ENCODE measurements at places on chromosomes 2 and 18.

- DNase-seq: no peak
These were observed 116.7 kb downstream of the LPIN1 start for GRCh38 chr2:11863103-11863502.

GRCh38 chr2:136310005-136310495 lies 192.1 kb upstream of the CXCR4 start:
- DNase-seq: no peak

- DNase-seq: no peak
These were observed 47.7 kb upstream of the WIPF1 start for GRCh38 chr2:174645296-174645695.

DNA sequence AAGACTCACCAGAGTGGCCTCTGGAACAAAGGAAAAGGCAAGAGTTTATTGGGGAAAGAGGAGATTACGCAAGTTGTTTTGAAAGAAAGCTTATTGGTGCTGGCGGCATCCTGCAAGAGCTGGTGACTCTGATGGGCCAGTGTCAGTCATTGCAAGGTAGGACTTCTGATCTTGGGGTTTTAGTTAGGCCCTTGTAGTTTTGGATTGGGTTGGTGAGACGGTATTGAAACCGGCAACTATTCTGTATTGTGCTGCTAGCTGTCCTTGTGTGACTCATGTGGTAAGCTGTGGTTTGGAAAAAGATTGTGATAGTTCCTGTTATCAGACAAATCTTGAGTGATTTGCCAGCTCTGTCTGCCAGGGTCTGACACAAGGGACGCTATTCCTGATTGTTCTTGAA lies 159.1 kb upstream of the PIEZO2 start:
- no peak for DNase-seq

DNA sequence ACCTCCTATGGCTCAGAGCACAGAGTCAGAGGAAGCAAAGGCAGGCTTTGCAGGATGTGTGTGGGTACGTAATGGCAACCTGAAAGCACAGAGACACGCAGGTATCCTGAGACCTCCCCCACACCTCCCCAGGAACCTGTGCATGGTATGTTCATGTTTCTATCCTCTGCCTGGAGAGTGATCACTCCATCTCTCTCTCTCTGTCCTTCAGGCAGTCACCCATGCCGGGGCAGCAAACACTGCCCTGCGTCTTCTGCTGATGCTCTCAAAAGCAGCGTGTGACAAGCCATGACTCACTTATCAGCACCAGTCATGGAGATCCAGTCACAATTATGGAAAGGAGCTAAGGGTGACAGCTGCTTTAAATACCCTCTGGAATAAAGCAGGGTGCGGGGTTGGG lies 52.7 kb downstream of the PDCL3 start:
- no peak for DNase-seq

GRCh38 chr2:165079432-165079831 lies 124.1 kb upstream of the SLC38A11 start:
- no peak for DNase-seq

GRCh38 chr2:103324671-103325070 lies 562.8 kb downstream of the TMEM182 start:
- no peak for DNase-seq

DNA sequence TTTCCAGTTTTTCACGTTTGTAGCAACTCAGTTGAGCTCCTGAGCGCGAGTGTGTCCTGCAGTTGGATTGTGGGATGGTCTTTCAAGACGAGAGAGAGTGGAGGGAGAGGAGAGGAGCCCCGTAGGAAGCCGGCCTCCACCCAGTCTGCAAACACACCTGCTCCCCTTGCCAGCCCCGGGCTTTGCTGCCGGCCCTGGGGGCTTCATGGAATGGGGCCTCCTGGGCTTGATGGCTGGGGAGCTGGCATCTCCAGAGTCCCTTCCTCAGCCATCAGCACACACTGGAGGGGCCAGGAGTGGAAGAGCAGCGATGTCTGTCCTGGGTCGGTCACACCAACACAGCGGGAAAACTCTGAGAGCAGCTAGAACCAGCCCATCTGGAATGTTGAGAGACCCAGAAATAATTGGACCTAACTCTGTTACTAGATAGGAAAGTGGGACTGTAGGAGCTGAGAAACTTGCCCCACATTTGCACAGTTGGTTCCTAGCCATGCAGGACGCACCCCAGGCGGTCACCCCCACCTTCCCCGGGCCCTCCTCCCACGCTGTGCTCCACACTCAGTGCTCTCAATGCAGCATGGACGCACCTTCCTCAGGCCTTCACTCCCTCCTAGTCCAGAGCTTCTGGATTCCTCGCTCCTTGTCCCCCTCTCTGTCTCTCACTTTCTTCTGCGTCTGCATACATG lies 69.6 kb downstream of the PTGR3 start:
- no peak for DNase-seq

- no peak for DNase-seq
These were observed 63.6 kb downstream of the SLC35F5 start for GRCh38 chr2:113692698-113693428.

- DNase-seq: no peak
These were observed 4.9 kb downstream of the TM4SF20 start for GRCh38 chr2:227374158-227374557.

GRCh38 chr2:8827729-8828128 lies 9.7 kb downstream of the KIDINS220 start:
- no peak for DNase-seq

Measured in right hindlimb (tissue), 1 donor.